Ureter (tissue), 1 donor: ENCODE measurements at places on chromosomes 1 and 21. TPM values are rescaled to one million over a fixed set of nuclear protein-coding genes. Genes with fewer than 3 reads are reported as not detected.

UTS2 gene
- not detected for total RNA-seq

DNAI4 gene
- total RNA-seq = 17.2 TPM

ACTN2 gene
- total RNA-seq = 6.7 TPM

LRRC38 gene
- total RNA-seq = not detected

CLCA1 gene
- 0.18 TPM for total RNA-seq

SMYD3 gene
- 29.3 TPM for total RNA-seq

MATN1 gene
- not detected for total RNA-seq

PTGS2 gene
- total RNA-seq = 16.0 TPM

ENAH gene
- 104 TPM for total RNA-seq

TPTE gene
- not detected for total RNA-seq

KCND3 gene
- total RNA-seq = 6.2 TPM
